ENCODE measurements at places on chromosomes 11 and 22.

- no peak for DNase-seq
Observed at GRCh38 chr11:19677381-19678080, 35.1 kb upstream of the NAV2 start.

DNA sequence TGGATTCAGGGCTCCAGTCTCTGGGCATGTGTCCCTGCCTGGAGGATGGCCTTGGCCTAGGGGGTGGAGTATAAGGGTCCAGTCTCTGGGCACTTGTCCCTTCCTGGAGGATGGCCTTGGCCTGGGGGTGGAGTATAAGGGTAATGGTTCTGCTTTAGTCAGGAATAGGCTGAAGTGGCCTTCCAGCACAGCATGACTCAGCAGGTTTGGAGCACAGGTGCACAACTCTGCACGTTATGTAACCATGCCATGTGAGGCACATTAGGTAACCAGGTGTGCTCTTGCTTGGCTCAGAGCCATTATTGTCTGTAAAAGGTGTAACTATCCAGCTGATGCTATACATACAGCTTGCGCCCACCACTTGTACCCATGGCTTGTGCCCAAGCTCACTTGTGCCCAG lies 48.4 kb upstream of the POLD3 start:
- DNase-seq, result no peak

GRCh38 chr11:132042296-132042695 lies 671.9 kb downstream of the NTM start:
- no peak for DNase-seq

DNA sequence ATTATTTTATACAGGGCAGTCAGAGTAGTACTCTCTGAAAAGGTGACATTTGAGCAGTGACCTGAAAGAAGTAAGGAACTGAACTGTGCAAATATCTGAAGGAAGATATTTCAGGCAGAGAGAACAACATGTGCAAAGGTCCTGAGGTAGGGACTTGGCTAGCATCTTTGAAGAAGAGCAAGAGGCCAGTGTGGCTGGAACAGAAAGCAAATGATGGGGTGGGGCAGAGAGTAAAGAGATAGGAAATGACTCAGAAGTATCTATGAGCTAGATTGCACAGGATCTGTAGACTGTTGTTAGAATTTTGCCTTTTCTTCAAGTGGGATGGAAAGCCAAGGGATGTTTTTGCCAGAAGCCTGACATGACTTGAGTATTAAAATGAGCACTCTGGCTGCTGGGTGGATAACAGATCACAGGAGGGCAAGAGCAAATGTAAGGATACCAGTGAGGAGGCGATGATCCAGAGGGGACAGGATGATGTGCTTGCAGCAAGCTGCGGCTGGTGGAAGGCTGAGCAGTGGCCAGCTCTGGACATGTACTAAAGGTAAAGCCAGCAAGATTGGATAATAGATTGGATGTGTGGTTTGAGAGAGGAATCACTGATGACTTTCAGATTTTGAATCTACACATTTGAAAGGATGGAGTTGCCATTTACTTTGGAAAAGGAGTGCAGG lies 33.2 kb upstream of the TTC12 start:
- DNase-seq, result no peak

DNA sequence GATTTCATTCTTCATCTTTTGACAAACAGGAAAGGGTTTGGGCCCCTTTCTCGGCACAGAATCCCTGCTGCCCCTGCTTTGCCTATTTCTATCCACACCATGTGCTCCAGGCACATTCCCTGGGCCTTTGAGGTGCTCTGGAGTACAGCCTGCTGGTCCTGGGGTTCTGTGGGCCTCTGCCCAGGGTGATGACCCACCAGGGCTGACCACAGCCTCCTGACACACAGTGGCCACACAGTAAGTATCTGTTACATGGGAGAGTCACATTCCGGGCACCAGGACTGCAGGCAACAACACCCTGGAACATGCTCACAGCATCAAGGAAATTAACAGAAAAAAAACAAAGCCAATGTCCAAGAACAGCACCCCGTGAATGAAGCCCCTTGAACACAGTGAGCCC lies 39.1 kb downstream of the SCUBE2 start:
- no peak for DNase-seq
